ENCODE measurements at places on chromosomes 6 and 20.

DNA sequence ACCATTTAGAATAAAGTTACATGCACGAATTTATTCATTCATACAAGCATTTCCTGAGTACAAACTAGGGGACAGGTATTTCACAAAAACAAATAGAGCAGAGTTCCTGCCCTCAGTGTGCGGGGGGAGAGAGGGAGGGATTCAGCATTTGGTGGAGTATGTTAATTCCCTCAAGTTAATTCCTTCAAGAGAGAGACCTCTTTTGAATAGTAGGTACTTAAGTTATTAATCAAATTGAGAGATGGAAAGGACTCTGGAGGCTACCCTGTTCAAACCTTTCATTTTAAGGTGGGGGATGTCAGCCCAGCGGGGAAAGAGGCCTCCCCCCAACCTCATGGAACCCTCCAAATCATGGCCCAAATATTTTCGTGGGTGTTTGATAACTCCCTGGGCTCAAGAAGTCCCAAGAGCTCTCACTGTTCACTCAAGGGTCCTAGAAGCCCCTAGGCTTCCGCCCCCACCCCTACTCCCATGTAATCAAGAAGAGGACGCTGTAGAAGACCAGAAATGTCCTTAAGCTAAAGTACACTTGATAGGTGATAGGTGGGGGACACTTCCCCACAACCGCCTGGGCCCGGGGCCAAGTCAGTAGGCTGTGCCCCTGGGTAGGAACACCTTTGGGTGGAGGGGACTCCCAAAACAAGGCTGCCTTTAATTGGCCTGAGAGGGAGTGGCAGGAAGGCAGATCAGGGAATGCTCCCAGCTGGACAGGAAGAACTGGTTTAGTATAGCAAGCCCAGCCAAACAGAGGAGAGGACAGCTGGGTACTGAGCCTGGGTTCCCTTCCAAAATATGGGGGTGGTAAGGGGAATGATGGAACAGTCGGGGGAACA, 2.9 kb downstream of the SDC4 start:
- no peak for DNase-seq

DNA sequence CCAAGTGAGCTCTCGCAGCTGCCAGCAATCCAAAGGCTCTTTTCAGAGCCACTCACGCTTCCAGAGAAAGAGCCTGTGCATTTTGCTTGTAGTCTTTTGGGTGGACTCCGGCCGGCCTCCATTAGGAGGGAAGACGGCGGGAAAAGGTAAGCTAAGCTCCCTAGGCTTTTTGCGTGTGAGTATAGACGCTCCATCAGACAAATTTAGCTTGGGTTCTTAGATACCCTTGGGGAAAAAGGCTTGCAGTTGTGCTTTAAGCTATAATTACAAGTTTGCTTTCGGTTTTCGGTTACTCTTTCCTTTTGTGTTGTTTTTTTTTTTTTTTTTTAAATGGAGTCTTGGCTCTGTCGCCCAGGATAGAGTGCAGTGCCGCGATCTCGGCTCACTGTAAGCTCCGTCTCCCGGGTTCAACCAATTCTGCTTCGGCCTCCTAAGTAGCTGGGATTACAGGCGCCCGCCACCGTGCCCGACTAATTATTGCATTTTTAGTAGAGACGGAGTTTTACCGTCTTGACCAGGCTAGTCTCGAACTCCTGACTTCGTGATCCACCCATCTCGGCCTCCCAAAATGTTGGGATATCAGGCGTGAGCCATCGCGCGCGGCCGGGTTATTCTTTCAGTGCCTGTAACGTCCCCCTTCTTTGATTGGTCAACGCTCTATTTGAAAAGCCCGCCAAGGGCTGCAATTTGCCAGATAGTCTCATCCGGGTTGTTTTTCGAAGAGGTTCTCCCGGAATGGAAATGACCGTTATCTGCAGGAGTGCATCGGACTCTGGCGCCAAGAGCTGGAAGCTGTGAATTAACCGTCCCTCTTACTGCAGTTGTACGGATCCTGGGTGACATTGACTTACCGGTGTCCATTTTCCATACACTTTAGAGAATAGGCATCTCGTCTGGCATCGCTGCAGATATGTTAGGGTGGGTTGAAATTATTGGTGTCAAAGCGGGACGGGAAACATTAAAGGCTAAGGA, 18.1 kb downstream of the OR2B2 start:
- DNase-seq: peak; percentile 95

GRCh38 chr6:89350281-89350966, 2.1 kb downstream of the UBE2J1 start:
- peak; percentile 76 for DNase-seq

- DNase-seq: no peak
Observed at GRCh38 chr6:82893889-82894652, 171.6 kb downstream of the UBE3D start.

- DNase-seq: no peak
Observed at GRCh38 chr20:56580226-56580625, 47.2 kb downstream of the FAM209B start.

DNA sequence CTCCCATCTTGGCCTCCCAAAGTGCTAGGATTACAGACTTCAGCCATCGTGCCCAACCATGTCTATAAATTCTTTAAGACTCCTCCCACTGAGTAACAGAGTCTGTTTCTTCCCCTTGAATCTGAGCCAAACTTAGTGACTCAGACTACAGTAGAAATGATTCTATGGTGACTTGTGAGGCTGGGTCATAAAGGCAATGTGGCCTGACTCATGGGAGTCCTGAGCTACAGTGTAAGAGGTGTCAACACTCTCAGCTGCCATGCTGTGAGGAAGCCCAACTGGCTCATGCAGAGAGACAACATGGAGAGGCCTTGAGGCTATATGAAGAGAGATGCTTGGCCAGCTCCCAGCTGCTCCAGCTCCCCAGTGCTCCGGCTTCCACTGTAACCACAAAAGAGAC, 5.2 kb upstream of the NRSN2 start:
- no peak for DNase-seq

DNA sequence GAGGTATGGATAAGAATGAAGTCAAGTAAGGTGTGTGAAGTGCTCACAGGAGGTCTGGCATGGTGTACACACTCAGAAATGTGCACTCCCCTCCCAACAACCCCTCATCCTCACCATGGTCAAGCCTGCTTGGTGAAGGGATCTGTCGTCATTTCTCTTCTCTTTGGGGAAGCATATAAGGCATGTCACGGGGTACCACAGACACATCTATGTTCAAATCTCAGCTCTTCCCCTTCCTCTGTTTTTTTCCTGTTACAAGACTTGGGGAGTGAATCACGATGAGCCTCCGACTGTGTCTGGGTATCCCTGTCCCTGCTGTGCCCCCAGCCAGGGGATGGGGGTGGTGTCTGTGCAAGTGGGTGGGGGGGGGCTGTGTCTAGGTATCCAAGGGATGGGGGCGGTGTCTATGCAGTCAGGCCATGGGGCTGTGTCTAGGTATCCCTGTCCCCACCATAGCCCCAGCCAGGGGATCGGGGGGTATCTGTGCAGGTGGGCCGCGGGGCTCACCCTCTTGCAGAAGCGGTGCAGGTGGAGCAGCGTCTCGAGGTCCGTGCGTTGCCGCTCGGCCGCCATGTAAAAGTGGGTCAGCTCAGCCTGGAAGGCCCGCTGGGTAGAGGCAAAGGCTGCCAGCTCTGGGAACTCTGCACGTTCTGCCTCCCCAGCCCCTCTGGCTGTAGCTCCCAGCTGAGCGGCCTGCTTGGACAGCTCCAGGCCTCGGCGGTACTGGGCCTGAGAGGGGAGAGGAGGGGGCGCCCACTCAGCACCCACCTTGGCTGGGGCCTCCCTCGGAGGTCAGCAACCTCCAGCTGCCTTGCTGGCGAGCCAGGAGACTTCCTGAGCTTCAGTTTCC, 43.6 kb downstream of the KIAA1755 start:
- DNase-seq: no peak

Data from pons (tissue), 1 donor.